Activated CD4-positive, alpha-beta T cell treated with anti-CD3 and anti-CD28 coated beads for 4 hours (primary cell): ENCODE measurements at places on chromosomes 4 and X.

DNA sequence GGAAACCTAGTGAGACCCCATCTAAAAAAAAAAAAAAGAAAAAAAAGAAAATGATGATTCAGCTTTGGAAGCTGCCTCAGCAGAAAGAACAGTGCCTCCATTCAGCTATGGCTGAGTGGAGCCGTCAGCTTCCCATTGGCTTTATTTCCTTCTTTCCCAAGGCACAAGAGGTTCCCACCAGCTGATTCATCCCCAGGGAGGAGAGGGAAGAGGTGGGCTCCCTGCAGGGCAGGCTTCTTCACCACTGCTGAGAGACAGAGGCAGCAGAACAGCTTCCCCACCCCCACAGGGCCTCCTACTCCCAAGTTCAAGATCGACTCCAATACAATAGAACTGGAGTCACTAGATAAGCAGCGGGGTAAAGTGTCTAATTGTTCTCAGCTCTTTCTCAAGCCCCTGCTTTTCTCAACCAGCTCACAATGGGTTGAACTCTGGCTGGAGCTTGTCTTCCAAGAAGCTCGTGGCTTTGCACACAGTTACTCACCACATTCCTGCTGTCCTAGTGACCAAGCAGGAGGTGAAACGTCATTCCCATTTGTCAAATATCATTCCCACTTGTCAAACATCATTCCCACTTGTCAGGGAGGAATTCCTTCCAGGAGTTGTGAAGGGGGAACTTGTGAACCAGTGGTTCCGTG lies 47.8 kb downstream of the FHDC1 start:
- no peak for DNase-seq

DNA sequence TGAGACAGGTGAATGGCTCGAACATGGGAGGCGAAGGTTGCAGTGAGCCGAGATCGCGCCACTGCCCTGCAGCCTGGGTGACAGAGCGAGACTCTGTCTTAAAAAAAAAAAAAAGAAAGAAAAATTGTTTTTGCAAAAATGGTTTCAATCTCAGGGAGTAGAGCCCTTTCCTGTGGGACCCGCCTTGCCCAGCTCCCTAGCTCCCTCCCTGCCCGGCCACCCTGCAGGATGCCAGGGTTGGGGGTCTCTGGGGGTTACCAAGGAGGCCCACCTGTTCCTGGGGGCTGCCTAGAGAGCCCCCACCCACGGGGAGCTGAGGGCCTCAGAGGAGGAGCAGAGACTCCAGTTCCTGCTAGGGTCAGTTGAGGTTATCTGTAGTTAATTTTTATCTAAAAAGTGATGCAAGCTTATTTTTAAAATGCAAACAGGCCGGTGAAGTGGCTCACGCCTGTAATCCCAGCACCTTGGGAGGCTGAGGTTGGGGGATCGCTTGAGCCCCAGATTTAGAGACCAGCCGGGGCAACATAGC lies 18.7 kb upstream of the PLCXD1 start:
- DNase-seq = no peak

DNA sequence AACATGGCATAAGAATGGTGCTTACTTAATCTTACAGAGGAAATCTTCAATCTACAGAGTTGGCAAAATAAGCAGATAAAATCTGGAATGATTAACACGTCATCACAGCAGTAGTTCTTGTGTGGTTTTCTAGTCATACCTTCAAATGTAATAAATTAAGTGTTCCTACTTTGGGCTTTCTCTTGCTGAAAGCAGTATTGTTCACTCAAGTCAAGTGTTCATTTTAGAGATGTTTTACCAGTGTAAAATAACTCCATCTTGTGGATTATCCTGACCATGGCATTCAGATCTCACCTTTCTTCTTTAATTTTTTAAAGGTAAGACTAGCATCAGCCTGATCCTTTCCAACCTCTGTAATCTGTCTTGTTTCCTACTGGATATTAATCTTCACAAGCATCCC lies 72.9 kb downstream of the ADAMTS3 start:
- no peak for DNase-seq

DNA sequence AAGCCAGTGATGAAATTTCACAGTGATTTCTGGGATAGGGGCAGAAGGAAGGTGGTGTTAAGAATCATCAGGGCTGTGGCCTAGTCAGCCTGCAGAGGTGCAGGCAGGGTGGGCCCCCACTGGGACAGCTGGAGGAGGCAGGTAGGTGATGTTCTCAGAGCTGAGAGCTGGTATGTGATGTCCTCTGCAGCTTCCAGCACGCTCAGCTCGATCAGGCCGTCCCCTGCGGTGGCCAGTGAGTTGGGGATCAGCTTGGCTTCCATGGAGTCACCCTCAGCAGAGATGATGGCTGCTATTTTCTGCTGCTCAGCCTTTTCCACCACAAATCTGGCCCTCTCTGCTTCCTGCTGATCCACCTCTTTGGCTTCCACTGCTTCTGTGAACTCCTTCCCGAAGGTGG lies 81.1 kb downstream of the IL1RAPL2 start:
- DNase-seq = no peak

DNA sequence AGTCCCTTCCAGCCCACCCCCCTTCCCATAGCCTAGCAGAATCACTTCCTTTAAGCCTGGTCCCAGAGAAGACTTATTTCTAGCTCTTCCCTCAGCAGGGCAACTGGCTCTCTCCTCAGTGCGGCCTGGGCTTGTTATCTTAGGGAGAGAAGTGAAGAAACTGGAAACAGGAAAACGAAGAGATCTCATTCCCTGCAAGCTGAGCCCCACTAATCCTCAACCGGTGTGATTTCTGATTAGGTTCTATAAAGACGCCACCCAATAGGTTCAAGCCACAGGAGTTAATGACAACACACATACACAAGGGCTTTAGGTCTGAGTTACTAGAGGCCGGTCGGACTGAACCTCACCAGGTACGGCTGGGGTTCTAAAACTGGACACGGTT lies 3.2 kb downstream of the GSX2 start:
- DNase-seq = no peak

- no peak for DNase-seq
These were observed 383.0 kb upstream of the GATB start for GRCh38 chr4:152143806-152144205.

DNA sequence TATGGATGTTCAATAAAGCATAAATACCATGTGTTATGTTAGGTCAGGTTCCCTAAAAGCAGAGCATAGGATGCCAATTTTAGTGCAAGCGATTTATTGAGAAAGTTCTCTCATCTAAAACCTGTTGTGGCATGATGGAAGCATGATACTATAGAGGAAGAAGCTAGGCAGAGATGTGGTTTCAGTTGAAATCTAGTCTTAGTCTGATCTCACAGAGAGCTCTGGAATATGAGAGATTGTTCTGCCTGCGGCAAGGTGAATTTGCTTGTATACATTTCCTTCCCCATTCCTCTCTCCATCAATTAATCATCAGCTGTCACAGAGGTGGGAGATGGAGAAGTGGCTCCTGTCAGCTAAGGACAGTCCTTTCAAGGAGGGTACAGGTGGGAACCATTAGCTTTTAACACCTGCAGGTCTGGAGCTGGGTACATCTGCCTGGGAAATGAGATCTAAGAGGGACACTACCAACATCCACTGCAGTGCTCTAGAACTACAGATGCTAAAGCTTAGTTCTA lies 252.4 kb downstream of the CFAP299 start:
- no peak for DNase-seq
